Ureter (tissue), 1 donor: ENCODE measurements at places on chromosomes 6 and 20. TPM values are rescaled to one million over a fixed set of nuclear protein-coding genes. Genes with fewer than 3 reads are reported as not detected.

DNA sequence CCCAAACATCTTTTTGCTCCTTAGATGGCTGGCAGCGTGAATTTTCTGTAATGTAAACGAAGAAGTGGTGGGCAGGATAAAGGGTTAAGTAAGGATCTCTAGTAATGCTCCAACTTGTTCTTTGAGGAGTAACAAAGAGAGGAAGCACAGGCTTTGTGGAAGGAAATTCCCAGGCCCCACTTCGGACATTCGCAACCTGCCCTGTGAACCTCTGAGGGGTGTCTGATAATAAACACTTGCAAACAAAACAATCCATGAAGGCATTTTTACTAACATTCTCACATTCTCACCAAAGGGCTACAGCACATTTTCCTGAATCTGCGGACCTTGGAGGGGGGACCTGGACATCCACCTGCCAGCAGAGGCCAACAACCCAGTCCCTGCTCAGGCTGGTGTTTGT lies 25.8 kb upstream of the ADGRF5 start:
- no peak for DNase-seq

GRCh38 chr6:144485531-144485930 lies 200.4 kb downstream of the UTRN start:
- DNase-seq, result no peak

DNA sequence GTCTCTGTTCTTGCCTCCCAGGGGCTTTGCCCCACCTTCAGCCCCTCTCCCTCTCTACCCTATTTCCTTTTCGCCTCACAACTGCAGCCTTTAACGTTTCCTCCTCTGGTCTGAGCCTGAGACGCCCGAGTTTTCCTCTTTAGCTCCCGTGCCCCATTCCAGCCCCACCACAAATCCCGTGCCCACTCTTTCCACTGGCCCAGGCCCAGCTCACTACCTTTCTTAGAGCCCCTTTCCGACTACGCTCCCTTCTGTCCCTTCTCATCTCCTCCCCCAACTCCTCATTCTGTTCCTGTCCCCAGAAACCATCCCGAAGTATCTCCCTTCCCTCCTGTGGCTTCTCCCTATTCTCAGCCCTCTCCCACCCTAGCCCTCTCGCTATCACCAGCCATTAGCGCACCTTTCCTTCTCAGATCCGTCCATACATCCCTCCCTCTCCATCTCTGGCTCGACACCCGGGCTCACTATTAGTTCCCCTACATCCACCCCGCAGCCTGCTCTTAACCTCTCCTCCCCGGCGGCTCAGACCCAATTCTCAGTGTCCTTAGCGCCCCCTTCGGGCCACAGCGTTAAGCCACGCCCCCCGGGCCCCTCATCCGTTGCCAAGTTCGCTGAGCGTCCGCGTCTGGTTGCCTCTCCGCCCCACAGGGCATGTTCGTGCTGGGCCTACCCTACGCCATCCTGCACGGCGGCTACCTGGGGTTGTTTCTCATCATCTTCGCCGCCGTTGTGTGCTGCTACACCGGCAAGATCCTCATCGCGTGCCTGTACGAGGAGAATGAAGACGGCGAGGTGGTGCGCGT lies 2.7 kb downstream of the SLC32A1 start:
- DNase-seq, result no peak

DNA sequence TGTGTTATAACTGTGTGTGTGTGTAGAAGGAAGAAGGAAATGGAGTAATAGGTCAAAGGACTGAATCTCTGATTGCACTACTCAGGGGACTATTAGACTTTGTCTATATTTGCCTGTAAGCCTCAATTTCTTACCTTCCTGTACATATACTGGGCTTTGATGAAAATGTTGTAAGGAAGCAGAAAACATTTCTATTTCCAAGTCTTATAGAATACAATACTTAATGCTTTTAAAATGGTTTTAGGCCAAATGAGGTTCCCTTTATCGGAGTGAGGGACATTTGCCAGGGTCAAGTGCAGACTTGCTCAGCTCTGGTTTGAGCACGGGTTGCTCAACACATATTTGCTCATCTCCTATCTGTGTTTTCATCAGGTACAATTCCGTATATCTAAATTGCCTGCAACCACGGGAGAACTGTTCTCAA lies 28.3 kb downstream of the MEP1A start:
- peak; percentile 56 for DNase-seq

DNA sequence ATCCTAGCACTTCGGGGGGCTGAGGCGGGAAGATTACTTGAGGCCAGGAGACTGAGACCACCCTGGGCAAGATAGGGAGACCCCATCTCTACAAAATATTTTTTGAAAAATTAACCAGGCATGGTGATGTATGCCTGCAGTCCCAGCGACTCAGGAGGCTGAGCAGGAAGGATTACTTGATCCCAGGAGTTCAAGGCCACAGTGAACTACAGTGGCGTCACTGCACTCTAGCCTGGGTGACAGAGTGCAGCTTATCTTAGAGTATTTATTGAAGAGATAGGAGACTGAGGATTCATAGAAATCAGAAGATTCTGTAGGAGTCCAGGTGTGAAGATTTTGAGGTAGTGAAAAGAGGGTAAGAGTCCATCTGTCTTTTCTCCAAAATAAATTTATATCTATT lies 45.0 kb downstream of the SLC17A5 start:
- DNase-seq, result no peak

DNA sequence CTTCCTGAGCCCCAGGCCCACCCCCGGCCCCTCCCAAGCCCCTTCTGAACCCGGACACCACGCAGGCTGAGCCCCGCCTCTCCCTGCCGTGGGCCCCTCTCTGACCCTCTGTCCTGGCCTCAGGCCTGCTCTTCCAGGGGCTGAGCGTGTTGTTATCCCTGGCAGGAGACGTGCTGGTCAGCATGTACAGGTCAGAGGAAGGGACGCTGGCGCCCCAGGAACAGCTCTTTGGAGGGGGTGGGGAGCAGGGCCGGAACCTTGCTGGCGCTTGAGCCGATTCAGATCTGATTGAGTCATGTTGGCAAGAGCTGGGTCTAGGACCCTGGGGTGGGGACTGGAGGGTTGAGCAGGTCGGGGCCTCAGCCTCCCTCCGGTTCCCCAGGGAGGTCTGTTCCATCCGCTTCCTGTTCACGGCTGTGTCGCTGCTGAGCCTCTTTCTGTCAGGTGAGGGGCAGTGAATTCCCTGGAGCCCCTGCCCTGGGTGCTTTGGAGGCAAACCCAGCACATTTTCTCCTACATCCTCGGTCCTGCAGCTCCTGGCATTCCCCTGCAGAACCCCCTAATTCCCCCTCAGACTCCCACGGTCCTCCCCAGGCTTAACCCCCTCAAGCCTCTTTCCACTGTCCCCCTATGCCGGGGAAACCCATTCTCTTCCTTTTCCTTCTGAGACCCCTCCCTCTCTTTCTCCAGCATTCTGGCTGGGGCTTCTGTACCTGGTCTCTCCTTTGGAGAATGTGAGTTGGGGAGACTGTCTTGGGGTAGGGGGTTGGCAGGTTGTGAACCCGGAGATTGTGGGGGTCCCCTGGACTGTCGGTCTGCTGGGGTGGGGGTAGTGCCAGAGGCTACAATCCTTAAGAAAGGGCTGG lies 2.0 kb downstream of the SPAG4 start:
- DNase-seq, result peak; percentile 77

- DNase-seq, result no peak
Measured at GRCh38 chr20:50378170-50379000, 131.8 kb upstream of the PTPN1 start.

Gene HDAC2
- total RNA-seq, result 78.1 TPM

- no peak for DNase-seq
Measured at GRCh38 chr6:121274666-121275295, 59.5 kb downstream of the TBC1D32 start.

Gene FERMT1
- 41.8 TPM for total RNA-seq

DNA sequence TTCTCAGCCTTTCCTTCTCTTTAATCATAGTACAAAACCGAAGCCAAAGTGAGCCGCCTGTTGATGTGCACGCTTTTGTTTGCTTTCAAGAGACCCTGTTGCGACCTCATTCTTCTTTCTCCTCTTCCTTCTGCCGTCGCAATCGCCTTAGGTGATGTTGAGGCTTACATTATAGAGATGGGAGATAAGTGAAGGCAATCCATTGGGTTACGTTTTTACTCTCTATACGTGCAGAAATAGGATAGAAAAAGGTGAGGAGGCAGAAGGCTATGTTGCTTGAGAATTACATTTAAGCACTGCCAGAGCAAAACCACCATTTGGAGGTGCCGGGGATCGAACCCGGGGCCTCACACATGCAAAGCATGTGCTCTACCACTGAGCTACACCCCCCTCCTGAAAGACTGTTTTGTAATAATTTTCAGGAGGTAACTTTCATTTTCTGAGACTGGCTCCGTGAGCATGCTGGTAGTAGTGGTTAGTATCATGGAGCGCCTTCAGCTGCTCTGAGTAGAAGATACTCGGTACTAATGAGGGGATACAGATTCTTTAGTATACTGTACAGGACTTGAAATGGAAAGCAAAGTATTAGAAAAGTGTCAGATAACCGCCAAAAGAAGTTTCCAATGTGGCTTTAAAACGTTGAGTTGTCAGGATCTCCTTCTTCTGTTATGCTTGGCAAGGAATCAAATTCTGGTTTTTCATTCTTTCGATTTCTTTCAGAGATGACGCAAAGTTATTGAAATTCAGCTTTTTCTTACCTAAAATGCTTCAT lies 165.6 kb downstream of the TRIM27 start:
- DNase-seq, result no peak

Gene PPP1R3G
- total RNA-seq, result 2.9 TPM

Gene SDCBP2
- total RNA-seq, result 15.2 TPM

DNA sequence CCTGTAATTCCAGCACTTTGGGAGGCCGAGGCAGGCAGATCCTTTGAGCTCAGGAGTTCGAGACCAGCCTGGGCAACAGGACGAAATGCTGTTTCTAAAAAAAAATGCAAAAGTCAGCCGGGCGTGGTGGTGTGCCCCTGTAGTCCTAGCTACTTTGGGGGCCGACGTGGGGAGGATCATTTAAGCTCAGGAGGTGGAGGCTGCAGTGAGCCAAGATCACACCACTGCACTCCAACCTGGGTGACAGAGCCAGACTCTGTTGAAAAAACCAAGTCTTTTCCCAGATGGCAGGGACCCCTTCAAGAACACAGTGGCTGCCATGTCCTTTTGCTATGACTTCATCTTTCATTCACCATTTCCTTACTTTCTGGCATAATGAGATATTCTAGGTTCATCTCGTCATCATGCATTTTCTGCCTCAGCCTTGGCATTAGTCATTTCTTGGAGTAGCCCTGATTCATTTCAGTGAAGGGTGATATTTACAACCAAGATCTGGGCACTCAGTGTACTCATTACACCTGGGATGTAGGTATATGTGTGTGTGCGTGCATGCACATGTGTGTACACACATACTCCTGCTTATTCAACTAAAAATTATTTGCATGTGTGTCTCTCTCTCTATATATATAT lies 61.4 kb upstream of the TOX2 start:
- no peak for DNase-seq

Gene PACSIN1
- 1.9 TPM for total RNA-seq

DNA sequence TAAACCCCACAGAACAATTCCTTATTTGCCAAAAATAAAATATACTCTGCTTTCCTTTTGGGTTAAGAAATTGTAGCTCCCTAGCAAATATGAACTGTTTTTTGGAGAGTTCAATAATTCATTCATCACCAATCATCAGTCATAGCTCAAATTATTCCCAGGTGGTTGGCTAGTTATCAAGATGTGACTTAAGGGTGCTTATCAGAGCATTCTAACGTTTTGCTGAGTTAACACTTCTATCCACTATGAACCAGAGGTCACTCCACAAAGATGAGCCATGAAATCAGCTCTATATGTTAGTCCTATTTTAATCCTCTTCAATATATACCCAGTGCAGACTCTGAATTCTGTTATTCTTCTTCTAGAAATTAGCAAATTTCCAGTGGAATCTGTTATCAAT lies 379.1 kb downstream of the TENT5A start:
- no peak for DNase-seq

DNA sequence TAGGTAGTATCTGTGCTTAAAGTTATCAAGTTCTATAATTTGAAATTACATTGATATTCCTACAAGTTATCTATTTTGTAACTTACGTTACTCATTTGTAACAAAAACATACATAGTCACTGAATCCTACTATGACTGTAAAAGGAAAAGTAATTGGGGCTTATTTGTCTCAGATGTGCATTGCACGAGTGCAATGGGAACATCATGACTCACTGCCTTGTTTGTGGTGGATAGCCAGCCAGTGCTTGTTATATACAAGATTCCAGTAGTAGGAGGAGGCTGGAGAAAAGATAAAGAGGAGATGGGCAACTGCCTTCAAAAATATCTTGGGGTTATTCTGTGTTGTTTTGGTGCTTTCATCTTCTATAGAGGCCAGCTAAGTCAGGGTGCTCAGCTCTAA lies 164.1 kb downstream of the RNF144B start:
- no peak for DNase-seq

Gene FAM83C
- total RNA-seq, result 4.0 TPM

DNA sequence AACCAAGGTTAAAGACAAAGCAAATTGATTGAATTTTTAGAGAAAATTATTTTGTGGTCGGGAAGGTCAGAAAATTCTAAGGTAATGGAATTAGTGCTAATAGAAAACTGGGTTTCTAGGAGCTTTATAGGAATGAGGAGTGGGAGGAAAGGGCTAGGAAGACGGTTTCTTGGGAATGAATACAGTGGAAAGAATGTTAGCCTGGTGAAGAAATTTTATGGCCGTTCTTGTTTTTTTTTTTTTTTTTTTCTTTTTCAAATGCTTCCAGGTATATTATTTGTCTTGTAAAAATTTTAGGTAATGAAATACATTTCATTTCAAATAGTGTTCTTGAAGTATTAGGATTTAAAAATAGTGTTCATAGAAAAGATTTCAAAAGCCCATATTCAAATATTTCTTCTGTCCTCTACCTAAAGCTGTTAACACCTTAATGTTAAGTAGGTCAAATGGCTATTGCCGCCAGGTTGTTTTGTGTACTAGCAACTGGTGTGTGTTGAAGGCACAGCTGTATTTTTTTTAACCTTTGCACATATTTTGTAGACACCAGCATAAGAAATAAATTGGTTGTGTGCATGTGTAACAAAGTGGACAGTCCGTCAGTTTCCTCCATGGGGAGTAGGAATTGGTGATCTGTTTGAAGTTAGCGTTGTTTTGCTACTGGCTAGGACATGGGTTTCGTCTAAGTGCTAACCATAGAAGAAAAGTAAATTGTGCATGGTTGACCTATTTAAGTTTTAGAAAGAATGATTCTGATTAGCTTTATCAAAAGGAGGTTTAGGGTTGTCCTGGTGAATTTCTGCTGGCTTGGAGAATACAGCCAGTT lies 32.3 kb downstream of the AFDN start:
- no peak for DNase-seq

Gene NFATC2
- 10.6 TPM for total RNA-seq

Gene PPIL6
- total RNA-seq, result 2.9 TPM

Gene TULP1
- 0.83 TPM for total RNA-seq

Gene CCN6
- total RNA-seq, result not detected

Gene SAMD5
- 4.8 TPM for total RNA-seq

GRCh38 chr6:90940812-90941481 lies 354.1 kb upstream of the MAP3K7 start:
- no peak for DNase-seq

GRCh38 chr20:25402583-25402982 lies 4.9 kb upstream of the GINS1 start:
- peak; percentile 25 for DNase-seq

- no peak for DNase-seq
Measured at GRCh38 chr6:3825331-3825831, 23.8 kb upstream of the FAM50B start.
